ENCODE measurements at places on chromosomes 12 and 14.

DNA sequence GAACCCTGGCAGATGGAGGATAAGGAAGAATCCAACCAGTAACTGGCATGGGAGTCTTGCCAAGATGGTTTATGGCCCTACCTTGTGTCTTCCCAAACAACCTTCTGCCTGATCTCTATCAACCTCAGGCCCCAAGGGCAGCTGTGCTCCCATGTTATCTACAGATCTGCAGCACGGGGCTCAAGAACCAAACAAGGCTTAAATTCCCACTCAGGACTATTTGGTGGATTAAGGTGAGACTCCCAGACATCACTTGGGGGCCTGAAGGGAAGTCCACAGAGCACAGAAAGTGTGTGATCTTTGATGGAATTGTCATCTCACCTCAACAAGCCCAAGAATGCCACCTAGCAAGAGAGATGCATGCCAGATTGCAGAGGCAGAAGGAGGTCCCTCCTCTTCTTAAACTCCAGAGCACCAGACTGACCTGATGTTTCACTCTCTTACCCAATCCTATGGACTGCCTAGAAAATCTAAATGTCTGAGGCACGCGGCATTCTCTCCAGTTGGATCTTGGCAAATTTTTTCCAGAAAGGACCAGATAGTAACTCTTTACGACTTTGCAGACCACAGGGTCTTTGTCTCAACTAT, 759.5 kb upstream of the TBX3 start:
- DNase-seq: no peak

- DNase-seq: no peak
These were observed 136.5 kb upstream of the CPSF6 start for GRCh38 chr12:69102856-69103255.

- no peak for DNase-seq
These were observed 25.8 kb downstream of the ACVR1B start for GRCh38 chr12:51977320-51977753.

GRCh38 chr12:32756476-32757066, 874 bp upstream of the YARS2 start:
- DNase-seq: no peak

- DNase-seq: no peak
These were observed 10.8 kb downstream of the RAPGEF3 start for GRCh38 chr12:47747596-47748506.

DNA sequence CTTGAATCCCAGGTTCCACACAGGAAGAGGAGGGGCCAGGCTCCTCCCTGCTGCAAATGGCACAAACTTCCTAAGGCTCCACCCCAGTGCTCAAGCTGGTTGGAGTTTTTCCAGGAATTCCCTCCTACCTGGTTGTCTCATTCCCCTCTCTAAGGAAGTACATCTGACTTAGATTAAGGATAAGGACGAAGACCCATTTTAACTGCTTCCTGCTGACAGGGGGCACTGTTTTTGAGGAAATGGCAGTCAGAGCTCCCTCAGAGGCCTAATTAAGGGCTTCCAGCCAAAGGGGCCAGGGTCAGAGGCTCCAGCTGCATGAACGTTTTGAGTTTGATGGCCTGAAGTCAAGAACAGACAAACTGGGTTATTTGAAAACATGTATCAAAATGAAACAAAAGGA, 1084.7 kb downstream of the SLC6A15 start:
- no peak for DNase-seq

GRCh38 chr14:45715946-45716345, 462.9 kb upstream of the MIS18BP1 start:
- no peak for DNase-seq

DNA sequence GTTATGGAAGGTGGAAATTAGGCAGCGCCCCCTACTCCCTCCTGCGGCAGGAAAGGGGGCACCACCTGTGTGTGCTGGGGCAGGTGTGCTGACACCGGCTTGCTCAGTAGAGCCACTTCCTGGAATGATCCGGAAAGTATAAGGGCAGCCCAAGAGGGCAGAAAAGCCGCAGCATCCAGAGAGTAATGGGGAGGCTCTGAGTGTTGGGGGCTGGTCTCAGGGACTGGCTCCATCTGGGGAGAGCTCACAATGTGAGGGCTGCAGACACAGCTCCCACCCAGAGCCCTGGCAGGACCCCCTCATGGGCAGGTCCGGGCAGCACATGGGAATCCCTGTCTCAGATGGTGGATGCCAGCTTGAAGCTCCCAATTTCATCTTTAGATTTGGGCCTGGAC, 187.6 kb upstream of the C14orf180 start:
- no peak for DNase-seq

DNA sequence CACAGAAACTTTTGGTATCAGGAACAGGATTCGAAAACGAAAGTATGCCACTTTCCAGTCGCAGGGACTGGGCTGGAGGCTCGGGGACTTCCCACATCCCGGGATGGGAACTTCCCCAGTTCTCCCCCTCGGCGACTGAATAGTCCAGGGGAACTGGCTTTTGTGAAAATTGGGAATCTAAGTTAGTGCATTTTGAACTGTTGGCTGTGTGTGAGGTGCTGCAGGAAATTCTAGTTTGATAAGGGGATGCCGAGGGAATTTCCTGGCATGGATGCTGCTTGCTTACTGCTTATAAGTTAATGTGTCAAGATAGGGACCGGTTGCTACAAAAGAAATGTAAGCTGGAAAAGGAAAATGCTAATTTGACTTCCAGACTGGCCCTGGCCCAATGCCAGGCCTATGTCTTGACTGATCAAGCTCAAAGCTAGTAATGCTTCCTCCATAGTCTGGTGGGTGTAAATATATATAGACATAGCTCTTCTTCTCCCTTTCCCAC, 73.4 kb upstream of the EIF5 start:
- no peak for DNase-seq

- no peak for DNase-seq
These were observed 58.9 kb downstream of the NCOR2 start for GRCh38 chr12:124508381-124509079.

- DNase-seq: no peak
These were observed 10.7 kb downstream of the STAC3 start for GRCh38 chr12:57240066-57240921.

DNA sequence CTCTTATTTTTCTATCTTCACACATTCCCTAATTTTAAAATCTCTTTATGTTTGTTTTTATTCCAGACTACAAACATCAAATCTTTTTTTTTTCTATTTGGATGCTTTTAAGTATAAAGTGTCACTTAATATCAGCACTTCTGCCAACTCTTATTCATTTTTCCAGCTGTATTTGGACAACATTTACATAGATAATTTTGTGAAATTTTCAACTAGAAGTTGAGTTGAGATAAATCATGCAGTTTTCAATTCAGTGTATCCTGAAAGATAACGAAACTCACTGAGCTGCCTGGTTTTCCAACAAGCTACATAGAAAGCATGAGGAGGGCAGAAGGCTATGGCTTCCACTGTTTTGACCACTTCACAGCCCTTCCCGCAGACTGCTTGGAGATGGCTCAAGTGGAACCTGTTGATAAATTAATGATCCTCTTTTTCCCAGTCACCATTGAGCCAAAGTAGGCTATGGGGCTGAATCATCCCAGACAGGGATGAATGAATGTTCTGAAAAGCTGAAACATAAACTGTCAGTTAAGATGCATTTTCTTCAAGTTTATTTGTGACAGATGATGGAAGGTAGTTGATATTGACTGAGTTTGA, 213.9 kb downstream of the RAD51B start:
- no peak for DNase-seq

DNA sequence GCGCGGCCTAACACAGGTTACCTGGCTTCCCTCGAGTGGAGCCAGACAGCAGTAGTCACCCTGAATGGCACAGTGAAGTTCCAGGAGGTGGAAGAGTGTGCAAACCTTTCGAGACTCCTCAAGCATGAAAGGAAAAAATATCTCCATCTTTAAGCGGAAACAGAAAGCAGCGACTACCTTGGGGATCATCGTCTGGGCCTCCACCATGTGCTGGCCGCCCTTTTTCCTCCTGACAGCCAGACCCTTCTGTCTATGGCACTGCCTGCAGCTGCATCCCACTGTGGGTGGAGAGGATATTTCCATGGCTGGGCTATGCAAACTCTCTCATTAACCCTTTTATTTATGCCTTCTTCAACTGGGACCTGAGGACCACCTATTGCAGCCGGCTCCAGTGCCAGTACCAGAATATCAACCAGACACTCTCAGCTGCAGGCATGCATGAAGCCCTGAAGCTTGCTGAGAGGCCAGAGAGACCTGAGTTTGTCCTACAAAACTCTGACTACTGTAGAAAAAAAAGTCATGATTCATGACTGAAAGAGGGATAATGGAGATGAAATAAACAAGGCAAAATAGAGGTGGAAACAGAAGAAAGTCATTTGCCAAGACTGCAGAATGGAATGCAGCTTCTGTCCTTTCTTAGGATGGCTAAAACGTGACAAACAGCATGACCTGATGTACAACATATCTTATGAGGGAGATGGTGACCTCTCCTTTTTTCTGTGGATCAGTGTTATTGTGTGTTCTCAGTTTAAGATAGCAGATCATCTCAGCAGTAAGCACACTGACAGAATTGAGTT, 2.4 kb upstream of the HEBP1 start:
- DNase-seq: no peak

DNA sequence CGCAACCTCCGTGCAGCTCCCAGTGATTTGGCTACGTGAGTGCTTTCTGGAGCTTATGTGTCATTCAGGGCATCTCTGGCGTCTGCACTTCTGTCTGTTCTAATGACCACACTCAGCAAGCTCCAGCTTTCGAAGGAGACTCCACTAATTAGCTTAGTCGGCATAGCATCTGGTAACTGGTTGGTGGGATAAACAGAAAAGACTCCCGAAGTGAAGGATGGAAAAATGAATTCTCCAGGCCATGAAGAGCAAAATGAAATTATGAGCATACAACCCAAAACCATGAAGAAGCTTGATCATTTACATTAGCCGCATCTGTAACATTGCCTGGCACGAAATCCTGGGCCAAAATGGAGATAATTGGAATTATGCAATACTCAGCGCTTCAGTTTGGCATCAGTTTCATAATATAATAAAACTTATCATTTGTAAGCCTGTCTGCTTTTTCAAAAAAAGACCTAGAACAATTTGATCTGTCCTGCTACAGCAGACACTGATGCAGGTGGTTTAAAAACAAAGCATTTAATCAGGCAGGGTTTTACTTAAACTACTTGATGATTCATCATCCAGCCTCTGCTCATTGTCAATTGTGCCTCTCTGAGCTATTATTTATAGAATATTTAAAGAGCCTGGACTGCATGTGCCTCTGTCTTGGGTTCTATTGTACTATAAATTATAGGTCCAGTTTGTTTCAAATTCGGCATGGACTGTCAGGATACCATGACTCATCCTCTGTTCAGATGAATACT, 87.4 kb downstream of the SYT1 start:
- DNase-seq: no peak

DNA sequence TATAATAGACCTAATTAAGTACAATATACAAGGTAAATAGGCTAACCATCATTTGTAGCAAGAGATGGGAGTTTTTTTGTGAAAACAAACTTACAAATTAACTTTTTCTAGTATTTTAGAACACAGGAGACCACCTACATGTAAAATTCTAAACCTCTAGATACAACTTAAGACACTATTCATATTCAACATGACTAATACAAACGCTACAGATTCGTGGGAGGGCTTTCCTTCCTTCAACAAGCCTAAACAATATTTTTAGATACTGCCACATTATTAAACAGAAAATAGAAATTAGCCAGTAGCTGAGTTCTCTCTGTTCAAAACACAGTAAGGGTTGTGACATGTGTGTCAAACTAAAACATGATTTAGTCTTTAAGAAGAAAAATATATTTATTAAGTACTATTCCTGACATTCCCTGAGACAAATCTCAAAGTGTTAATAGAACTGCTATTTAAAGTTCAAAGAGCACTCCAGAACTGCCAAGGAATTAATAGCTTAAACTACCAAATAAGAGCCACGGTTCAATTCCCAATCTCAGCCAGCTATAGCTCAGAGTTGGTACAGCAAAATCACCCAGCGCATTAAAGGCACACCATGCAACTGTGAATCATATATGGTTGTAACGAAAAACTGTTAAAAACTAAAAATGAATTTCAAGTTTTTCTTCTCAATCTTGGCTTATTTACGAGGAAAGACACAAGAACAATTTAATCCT, 10.7 kb downstream of the MED13L start:
- no peak for DNase-seq

DNA sequence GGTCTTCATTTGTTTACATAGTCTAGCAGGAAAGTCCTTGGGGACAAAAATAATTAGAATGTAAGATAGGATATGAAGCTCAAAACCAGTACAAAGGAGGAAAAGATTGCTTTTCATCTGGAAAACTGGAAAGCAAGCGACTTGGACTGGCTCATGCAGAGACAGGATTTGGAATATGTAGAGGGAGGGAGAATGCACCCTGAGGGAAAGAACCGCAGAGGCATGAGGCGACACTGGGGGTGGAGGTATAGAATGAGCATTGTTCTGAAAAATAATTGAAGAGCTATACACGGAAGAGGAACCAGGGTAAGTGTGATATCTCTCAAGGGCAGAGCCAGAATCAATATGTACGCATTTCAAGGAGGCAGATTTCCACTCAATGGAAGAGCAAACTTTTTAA, 85.5 kb downstream of the PLEKHG3 start:
- no peak for DNase-seq

GRCh38 chr14:61343471-61343870, 22.1 kb downstream of the PRKCH start:
- DNase-seq: no peak

GRCh38 chr12:26715232-26715631, 117.8 kb downstream of the ITPR2 start:
- DNase-seq: no peak

DNA sequence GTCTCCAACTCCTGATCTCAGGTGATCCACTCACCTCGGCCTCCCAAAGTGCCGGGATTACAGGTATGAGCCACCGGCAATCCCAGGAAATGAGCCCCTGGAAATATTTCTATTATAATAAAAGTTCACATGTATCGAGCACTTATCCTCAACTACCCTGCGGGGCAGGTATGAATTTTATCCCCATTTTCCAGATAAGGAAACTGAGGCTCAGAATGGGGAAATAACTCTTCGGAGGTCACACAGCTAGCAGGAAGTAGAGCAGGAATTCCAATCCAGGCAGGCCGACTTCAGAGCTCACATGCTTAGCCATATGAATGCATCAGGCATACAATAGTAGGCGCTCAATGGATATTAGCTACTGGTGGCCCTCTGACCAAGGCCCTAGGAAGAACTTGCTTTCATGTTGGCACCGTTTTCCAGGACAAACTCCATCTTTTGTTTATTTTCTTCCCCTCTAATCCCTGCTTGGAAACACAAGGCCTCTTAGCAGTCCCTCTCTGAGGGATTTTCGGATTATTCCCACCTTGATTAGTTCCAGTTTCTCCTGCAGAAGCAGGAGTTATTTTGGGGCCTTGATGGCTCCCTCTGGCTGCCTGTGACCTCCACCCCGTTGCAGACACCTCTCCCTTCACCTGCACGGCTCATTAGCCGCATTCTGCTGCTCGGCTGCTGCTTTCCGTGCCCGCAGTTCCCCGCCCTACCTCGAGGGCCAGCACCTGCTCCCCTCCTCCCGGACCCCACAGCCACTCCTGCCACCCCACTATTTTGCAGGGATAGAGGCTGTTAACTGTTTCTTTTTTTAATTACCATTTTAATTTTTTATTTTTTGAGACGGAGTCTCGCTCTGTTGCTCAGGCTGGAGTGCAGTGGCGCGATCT, 18.7 kb upstream of the POP5 start:
- DNase-seq: no peak

- DNase-seq: no peak
These were observed 223.3 kb downstream of the CCDC91 start for GRCh38 chr12:28413460-28414109.

All from stimulated activated CD8-positive, alpha-beta memory T cell treated with anti-CD3 and anti-CD28 coated beads, Interleukin-15, amount 100 ng/mL, for 24 hours (primary cell).